Epithelial cell of esophagus (primary cell): ENCODE measurements at places on chromosomes 4 and X.
A peak's percentile ranks its signal among the peaks of the same experiment; 100 is the strongest.

GRCh38 chr4:173834151-173834550 lies 304.1 kb upstream of the HAND2 start:
- peak; percentile 17 for DNase-seq

DNA sequence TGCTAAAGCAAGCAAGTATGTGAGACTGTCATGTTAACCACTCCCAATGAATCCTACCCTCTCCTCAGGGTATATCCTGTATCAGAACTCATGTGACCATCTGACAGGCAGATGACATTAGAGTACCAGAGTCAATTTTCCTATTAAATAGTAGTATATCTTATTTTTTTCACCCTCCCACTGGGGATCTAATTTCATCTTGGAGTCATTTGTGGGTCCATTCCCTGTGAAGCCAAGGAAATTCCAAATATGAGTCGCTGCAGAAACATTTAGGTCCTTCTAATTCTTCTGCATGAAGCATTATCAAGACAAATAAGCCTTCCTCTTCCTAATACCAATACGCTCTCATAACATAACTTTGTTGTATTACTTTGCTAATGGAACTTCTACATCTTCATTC lies 52.2 kb upstream of the BLTP1 start:
- DNase-seq: peak; percentile 13

DNA sequence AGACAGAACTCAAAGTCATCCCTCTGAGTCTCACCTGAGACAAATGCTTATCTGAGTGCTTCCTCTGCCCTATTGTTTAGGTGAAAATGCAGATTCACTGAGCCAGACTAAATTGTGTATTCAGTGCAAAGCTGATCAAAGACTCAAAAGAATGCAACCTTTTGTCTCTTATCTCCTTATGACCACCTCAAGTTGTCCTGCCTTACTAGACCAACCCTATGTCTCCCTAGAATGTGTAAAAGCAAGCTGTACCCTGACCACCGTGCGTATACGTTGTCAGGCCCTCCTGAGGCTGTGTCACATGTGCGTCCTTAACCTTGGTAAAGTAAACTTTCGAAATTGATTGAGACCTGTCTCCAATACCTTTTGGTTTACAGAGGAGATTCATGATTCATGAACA lies 63.6 kb upstream of the SH3RF1 start:
- no peak for DNase-seq

DNA sequence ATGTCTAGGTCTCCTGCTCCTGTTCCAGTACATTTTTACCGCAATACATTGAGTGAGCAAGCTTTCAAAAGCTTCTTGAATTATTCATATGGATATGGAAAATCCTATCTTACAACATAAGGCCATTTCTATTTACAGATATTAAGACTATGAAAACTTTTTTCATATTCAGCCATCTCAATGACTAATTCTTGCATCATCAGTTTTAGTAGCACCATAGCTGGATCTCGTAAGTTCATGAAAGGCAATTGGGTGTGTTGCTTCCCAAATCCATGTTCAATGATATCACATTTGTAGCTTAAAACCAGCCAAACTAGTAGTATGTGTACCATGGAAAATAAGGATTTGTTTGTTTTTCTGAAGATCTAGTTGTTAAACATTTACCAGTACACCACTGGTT lies 118.3 kb upstream of the GABRA2 start:
- DNase-seq: peak; percentile 18

GRCh38 chr4:5821665-5822358 lies 71.1 kb downstream of the CRMP1 start:
- no peak for DNase-seq

DNA sequence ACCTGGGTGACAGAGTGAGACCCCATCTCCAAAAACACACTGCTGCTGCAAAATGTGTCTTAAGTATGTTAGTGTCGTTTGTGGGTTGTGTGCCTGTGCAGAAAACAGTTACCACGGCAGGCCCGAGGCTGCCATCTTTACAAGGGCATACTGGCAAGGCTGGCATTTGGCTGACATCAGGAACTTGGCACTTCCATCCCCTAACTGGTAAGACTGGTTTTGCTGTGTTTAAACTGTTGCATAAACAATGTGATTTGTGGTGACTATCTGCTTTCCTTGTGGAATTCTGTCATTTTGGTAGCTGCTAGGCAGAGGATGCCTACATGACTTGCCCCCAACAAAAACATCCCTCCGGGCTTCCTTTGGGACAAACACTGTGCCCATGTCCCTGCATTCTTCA lies 12.3 kb downstream of the LRP2BP start:
- peak; percentile 88 for DNase-seq

DNA sequence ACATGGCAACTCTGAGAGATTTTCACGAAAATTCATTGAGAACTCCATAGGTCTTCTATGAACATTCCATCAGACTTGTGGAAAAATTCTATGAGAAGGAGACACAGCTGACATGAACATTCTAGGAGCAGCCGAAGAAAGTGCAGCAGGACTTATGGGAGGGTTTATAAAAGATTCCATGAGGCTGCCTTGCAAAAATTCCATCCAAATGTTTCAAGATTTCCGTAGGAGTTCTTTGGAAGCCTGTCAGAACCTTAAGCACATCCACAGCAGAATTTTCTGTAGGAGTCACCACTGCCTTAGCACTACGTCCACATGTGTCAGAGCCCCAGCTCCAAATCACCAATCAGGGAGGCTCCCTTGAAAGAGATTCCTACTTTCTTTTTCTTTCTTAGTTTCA lies 67.0 kb upstream of the MSX1 start:
- DNase-seq: no peak

- DNase-seq: peak; percentile 6
Observed at GRCh38 chrX:153443476-153444332, 2.2 kb downstream of the TREX2 start.

- no peak for DNase-seq
Observed at GRCh38 chr4:23062188-23062587, 369.5 kb downstream of the GBA3 start.

GRCh38 chrX:38871129-38872029 lies 70.1 kb downstream of the MID1IP1 start:
- DNase-seq: no peak

DNA sequence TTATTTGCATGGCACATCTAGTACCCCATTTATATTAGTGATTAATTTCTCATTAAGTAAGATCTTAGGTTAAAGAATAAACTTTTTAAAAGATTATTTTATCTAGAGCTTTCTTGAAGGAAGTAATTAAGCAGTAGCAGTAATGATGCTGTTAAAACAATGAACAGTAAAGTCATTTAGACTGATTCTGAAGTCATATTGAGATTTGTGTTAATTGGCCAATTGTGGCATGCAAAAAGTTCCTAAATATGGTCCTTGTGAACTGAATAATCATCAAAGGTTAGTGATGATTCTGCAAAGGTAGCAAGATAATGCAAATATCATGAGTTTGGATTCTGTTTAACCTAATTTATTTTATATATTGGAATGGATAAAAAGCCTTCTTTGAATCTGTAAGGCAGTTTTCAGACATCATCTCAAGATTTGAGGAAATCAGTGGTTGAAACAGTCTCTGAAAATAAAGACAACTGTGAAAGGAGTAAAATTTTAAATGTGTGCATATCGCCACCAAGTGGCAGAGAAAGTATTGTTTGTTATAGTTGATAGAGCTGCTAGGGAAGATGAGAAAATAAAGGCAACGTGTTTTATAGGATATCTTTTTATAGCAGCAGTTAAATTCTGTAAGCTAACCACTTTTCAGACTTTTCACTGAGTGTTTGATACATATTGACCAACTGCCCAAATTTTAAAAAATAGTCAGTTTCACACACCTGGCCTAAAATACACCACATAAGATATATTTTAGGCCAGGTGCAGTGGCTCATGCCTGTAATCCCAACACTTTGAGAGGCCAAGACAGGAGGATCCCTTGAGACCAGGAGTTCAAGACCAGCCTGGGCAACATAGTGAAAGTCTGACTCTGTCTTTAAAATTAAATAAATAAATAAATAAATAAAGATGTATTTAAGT lies 79.6 kb downstream of the CCKAR start:
- peak; percentile 55 for DNase-seq

GRCh38 chr4:76690906-76691275 lies 207.1 kb downstream of the SOWAHB start:
- DNase-seq: no peak

GRCh38 chr4:57114973-57115372 lies 4.8 kb upstream of the IGFBP7 start:
- no peak for DNase-seq

DNA sequence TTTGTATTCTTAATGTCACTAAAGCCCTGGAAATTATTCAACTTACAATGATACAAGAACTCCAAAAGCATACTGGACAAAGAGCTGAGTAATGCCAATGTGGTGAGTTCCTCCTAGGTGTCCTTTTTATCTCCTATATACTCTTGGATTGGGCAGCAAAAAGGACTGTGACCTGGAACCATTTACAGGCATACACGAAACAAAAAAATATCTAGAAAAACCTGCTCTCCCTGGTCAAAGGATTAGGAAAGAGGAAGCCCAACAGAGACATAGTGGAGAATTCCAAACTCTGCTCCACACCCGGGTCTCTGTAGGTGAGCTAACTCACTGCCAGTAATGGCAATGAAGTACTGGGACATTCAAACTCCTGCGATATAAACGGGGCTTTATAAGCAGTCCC lies 25.3 kb downstream of the SULT1B1 start:
- peak; percentile 52 for DNase-seq

DNA sequence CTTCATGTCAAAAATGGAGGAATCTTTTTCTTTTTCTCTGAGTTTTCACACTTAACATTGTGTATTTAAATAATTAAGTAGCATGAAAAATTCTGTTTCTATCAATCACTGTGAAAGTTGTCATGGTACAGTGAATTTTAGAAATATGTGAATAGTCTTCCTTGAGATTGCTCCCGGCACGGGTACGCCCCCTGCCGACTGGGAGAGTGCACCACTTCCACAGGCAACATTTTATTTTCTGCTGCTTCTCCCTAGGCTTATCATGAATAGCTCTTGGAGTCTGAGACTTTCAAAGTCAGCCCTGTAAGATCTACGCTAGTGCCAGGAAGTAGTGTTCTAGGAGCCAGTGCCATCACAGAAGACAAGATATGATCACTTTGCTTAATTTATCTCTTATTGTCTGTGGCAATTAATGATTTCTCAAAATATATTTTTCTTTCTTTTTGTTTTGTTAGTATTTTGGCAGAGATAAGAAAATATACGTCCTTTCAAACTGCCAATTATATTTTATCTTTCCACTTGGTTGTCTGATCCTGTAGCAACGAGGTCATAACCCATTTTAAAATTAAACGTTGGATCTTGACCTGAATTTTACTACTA lies 763.8 kb upstream of the AADAT start:
- DNase-seq: peak; percentile 68

- peak; percentile 9 for DNase-seq
Observed at GRCh38 chr4:159697322-159698283, 594.7 kb downstream of the RAPGEF2 start.

- no peak for DNase-seq
Observed at GRCh38 chr4:87053802-87054767, 119.3 kb downstream of the AFF1 start.

DNA sequence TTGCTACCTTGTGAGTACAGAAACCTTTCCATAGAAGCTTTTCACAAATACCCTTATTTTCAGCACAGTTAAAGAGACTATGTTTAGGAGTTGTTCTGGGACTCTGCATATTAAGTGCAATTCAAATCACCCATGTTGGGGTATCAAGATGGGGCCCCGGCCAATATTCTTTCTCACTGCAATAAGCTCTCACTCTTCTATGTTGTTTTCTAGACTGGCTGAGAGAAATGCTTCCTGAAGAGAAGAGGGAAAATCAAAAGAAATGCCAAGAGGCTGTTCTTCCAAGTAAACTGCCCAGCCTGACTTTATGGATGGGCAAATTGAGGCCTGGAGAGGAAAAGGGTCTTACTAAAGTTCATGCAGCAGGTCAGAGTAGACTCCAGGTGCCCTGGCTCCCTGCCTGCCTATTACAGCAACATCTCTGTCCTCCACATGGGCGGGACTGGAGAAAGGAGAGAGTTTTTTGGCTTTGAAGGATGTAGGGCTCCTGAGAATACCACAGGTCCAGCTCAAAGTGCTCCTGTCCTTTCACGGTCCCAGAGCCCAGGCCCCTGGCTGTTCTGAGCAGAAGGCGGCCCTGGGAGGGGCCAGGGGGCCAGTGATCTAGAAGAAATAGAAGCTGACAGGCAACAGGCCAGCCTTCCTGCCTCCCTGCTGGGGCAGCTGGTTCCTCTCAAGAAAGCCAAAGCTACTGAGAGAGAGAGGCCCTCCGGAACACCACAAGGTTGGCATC lies 745 bp upstream of the IQSEC2 start:
- DNase-seq: no peak

GRCh38 chr4:76339364-76339763 lies 32.8 kb downstream of the STBD1 start:
- no peak for DNase-seq

GRCh38 chr4:3746701-3747580 lies 19.2 kb upstream of the ADRA2C start:
- no peak for DNase-seq

DNA sequence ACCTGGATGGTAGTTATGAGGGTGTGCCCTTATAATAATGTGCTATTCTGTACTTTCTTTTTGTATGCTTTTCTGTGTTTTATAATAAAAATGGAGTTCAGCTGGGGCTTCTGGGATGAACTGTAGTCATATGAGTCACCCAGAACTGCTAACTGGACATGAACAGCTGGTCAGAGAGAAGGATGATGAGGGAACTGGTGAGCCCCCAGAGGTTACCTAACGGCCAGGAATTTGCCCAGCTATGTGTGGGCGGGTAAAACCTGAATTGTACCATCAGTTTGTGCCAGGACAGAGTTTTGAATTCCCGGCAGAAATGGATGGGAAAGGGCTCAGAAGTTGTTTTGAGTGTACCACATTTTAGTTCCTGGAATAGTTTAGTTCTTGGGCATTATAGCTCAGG lies 138.0 kb upstream of the USP9X start:
- no peak for DNase-seq

DNA sequence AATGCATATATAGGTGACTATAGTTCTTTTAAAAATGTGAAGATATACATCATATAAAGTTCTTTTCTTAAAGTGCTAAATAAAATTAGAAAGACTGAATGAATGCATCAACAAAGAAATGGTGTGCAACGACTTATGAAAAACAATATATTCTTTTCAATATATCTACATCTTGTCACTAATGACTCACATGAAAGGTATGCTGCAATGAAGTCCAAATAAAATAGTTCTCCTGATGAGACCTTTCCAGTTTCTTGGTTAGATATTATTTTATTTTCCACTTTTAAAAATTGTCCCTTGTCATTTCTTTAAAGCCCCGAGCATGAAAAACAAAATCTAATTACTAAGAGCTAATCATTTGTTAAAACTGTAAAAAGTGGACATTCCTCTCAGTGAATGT lies 462.1 kb downstream of the PCDH11X start:
- DNase-seq: no peak

GRCh38 chrX:38935561-38935960 lies 134.3 kb downstream of the MID1IP1 start:
- DNase-seq: no peak

- peak; percentile 76 for DNase-seq
Observed at GRCh38 chr4:138158746-138159297, 83.3 kb downstream of the SLC7A11 start.

DNA sequence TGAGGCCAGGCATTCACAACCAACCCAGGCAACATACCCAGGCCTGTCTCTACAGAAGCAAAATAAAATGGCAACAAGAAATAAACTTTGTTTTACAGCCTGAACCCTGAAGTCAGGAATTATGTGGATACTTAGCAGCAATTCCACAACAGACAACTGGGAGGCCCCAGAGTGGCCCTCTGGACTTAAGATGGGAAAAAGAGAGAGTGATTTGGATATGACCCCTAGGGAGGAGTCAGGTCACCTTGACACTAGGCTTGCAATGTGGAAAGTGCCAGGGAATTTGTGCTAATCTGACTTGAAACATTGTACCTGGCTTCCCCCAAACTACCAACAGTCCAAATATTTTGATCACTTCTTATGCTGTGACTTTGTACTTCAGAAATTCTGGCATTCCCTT lies 193.1 kb downstream of the PARM1 start:
- DNase-seq: no peak
